ENCODE measurements at places on chromosomes 2 and 18.

GRCh38 chr2:182824767-182825158 is 41.7 kb downstream of the FRZB start:
- no peak for DNase-seq

DNA sequence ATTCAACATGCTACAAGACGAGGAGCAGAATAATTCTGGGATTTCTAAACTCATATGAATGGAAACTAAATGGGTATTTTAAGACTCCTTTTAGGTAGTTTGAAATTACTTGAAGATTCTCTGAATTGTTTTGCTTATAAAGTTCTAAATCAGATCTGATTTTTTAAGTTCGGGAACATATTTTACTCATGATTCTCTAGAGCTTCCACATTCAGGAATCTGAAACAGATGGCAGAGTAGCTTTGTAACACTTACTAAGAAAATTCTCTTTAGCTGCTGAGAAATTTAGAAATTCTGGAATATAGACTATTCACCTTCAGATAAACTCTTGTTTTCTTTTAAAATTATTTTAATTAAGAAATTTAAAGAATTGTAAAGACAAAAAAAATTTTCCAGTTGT is 13.7 kb downstream of the RBBP8 start:
- no peak for DNase-seq

DNA sequence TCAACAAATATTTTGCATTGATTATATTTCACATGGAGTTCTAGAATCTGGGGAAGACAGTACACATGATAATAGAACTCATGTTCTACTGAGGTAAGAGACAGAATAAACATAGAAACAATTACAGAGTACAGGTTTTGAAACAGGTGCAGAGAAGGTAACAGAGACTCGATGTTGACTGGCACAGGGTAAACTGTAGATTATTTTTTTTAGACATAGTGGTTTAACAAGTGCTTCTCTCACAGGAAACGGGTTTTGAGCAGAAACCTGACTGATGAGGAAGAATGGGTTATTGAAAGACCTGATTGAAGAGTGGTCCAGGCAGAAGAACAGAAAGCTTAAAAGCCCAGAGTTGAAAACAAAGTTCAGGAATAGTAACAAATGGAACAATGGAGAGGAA is 1002.5 kb upstream of the FAM98A start:
- DNase-seq: no peak

GRCh38 chr2:108224022-108224421 is 15.7 kb upstream of the SULT1C3 start:
- no peak for DNase-seq

DNA sequence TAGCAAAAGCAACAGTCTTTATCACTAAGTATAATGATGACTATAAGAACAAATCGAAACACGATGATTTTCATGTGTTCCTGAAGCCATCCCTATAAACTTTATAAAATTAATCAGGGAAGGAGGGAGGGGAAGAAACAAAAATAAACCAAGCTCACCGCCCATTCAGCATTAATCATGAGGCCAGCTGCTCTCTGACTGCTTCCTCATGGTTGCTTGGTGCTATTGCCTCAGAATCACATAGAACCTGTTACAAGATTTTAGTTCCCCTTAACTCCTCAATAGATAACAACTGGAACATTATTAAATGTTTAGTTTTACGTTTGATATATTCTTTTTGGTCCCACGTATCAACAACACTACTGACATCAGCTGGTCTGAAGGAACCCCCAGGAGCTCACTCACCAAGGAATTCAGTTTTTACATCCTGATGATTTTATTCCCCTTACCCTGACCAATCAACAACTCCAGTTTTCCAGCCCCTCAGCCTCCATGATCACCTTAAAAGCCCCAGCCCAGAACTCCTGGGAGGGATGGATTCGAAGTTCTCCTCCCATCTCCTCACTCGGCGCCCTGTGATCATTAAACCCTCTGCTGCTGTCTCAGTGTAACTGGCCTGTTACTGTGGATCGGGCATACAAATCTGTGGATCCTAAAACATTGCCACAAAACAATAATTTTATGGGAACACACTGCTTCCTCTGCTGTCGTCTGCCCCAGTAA is 10.6 kb upstream of the HNRNPLL start:
- no peak for DNase-seq

- no peak for DNase-seq
These were observed 281.0 kb downstream of the PRKCE start for GRCh38 chr2:45932278-45932975.

DNA sequence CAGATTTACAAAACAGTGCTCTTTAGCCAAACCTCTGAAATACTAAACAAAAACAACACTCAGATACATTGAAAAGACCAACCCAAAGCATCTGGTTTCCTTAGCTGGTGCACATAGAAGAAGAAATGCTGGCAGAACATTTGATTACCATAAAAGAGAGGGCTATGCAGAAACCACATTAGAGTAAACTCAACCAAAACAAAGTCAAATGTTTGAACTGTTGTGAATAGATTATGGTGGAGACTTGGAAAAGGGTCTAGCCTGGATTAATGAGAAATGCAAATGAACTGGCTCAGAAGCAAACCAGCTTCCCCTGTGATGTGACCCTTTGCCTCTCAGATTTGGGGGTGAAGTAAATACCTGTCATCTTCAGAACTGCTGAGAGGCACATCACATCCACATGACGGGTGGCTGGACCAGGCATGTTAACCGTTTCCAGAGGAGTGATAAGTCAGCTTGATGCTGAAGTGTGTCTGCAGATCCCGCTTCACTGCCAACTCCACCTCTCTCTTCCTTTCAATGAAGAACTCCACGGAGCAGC is 153.0 kb downstream of the NRP2 start:
- no peak for DNase-seq

DNA sequence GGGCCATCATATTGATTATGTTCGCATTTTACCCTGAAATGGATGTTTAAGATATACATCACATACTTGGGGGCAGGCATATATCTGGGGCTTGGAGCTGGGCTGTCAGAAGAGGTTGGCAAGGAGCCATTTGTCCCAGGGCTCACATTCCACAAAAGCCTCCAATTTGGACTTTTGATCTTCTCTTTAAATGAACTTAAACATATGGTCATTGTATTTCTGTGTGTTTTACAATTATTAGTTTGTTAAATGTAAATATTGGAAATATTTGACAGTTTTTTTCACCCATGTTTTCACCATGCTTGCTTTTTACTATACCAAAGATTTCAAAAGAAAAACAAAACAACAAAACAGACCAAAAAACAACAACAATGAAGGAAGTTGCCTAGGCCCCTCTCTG is 165.8 kb upstream of the MEIS1 start:
- DNase-seq: no peak

DNA sequence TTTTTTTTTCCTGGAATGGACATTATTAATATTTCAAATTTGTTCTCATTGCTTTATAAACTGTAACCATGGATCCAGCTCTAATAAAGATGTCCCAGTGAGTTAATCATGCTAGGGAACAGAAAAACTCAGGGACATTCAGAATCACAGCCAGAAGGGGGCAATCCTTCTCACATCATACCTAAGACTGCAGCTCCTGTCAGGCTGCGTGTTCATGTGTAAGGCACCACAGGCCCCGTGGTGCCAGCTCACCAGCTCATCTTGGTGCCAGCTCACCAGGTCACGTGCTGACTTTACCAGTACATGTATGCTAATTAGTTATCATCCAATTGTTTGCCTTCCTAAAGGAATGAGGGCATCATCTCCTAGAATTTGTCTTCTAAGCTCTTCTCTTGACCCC is 84.7 kb upstream of the NEDD4L start:
- DNase-seq: no peak

DNA sequence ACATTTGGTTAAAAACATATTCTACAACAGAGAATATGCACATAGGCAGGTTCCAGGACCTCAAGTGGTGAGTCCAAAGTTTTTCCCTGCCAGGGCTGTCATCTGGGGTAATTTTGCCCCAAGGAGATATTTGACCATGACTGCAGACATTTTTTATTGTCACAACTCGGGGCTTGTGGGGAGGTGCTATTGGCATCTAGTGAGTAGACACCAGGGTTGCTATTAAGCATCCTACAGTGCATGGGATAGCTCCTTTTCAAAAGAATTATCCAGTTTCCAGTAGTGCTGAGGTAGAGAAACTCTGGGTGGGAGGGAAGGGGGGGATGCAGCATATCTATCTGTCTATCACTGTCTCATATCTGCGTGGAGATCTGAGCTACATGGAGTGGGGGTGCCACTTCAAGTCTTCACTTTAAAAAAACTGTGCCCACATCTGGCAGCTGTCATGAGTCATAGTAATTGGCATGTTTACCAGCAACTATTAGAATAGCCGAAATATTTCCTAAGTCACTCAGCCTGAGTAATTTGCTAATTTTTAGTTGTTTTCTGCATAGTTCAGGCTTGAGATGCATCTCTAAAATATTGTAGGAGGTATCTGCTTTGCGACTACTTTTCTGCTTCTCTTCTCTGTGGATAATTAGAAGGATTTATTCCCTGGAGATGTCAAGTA is 254.0 kb upstream of the RBMS1 start:
- DNase-seq: no peak

DNA sequence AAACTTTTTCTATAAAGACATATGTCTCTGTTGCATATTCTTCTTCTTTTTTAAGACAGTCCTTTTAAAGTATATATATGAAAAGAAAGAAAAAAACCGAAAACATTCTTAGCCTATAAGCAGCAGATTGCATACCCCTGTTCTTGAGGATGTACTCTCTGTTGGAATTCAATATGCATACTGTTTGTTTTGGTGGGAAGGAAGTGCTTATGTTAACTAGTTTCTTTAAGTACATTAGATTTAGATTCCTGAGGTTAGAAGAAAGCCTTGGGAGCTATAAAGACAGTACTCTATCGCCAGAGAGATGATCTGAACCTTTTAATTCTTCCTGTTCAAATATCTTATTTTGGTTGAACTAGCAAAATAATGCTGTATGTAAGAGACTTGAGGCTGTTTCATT is 46.8 kb upstream of the TBR1 start:
- DNase-seq: no peak
